ENCODE measurements at places on chromosomes 6 and 20. TPM values are rescaled to one million over a fixed set of nuclear protein-coding genes. Genes with fewer than 3 reads are reported as not detected.

DNA sequence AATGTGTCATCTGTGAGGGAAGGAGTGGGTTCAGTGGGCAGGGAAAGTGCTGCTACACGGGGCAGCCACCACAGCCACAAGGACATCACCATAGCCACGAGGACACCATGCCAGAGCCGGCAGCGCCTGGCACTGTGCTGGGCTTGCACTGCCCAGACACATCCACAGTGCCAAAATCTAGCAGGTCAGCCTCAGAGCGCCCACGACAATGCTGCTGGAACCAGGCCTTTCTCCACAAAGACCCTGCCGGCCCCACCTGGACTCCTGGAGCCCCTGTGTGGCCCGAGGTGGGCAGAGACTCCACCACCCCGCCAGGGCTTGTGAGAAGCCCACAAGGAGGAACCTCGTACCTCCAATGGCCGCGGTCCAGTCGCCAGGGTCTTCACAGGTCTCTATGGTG is 18.6 kb upstream of the HELZ2 start:
- peaks cover 100% of the 10 kb centered on the region for H3K36me3 ChIP-seq
- H3K27ac ChIP-seq = no peak overlapping the region
- no peak overlapping the region for H3K4me3 ChIP-seq
- no peaks in the 10 kb centered on the region for H3K27me3 ChIP-seq

- H3K4me3 ChIP-seq = no peak overlapping the region
- no peak for DNase-seq
- no peaks in the 10 kb centered on the region for H3K27me3 ChIP-seq
- no peak overlapping the region for H3K27ac ChIP-seq
These were observed 796.7 kb downstream of the DHX35 start for GRCh38 chr20:39758876-39759275.

Gene ADGB
- not detected for polyA plus RNA-seq

Gene ZSCAN12
- 2.4 TPM for polyA plus RNA-seq

DNA sequence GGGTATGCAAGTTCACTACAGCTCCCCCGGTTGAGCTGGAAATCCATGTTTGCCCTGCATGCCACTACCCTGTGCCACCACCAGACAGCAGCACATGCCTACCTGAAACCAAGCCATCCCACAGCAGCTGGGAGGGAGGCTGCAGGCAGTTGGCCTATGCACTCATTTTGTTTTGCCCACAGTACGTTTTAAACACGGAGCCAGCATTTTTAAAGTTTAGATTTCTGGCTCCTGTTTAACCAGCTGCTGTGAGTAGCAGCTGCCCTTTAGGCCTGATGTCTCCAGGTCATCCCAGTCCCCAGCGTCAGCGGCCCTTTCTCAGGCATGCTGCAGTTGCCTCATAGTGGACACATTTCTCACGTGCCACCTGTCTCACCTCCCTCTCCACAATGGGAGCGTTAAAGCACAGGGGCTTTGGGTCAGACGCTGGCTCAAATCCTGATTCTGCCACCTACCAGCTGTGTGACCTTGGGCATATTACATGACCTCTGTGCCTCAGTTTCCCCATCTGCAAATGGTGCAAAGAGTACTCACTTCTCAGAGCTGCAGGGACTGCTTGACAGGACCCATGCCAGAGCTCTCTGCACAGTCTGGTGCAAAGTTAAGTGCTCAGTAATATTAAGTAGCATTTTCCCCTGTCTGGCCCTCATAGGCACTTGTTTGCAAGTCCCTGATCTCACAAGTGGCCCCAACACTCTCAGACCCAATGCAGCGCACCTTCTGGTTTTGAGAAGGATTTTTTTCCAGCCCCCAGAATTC is 8.2 kb upstream of the UBE2V1 start:
- DNase-seq = peak; percentile 87
- H3K4me1 ChIP-seq = no peaks in the 10 kb centered on the region
- H3K27ac ChIP-seq = no peak overlapping the region
- no peak overlapping the region for H3K4me3 ChIP-seq
- no peaks in the 10 kb centered on the region for H3K27me3 ChIP-seq

Gene TMEM200A
- 0.90 TPM for polyA plus RNA-seq

GRCh38 chr20:54649511-54649962 is 174.1 kb downstream of the DOK5 start:
- H3K27ac ChIP-seq = no peak overlapping the region
- no peaks in the 10 kb centered on the region for H3K36me3 ChIP-seq
- no peaks in the 10 kb centered on the region for H3K4me1 ChIP-seq
- DNase-seq = no peak

DNA sequence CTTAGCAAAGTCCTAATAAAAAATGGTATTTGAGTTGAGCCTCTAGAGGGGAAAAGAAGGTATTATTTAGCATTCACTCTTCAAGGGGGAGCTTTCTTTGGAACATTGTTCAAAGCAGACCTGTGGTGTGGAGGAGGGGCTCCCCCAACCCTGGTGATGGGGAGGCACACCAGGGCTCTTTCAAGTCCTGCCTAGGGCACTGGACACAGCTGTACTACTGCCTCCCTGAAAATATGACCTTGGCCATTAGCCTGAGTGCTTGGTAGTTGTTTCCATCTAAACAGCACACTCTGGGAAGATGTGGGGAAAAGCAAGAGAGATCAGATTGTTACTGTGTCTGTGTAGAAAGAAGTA is 215.1 kb upstream of the CNR1 start:
- H3K4me1 ChIP-seq = no peaks in the 10 kb centered on the region
- H3K27ac ChIP-seq = no peak overlapping the region
- no peaks in the 10 kb centered on the region for H3K27me3 ChIP-seq
- no peaks in the 10 kb centered on the region for H3K36me3 ChIP-seq
- DNase-seq = no peak
- no peak overlapping the region for H3K4me3 ChIP-seq

Gene DACT2
- 0.09 TPM for polyA plus RNA-seq

GRCh38 chr6:170089963-170090362 is 200.9 kb downstream of the DLL1 start:
- peaks cover 16% of the 10 kb centered on the region for H3K4me1 ChIP-seq

DNA sequence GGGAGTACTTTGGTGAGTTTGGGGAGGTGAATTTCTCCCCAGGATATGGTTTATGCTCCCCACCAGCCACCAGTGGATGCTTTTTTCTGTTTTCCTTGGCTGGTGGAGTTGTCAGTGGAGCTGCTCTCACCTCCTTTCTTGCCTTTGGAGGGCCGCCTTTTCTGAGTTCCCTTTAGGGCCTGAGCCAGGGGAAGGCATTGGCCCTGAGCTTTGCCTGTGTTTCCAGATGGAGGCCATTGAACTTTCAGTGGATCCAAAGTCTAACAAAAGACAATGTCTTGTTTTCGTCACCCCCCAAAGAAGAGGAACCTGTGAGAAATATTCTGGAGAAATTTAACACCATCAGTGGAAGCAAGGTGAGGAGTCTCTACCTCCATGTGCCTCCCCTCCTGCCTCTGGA is 4.4 kb upstream of the TMEM14A start:
- H3K27me3 ChIP-seq = no peaks in the 10 kb centered on the region
- DNase-seq = no peak
- H3K4me3 ChIP-seq = peak overlapping the region; percentile 61

DNA sequence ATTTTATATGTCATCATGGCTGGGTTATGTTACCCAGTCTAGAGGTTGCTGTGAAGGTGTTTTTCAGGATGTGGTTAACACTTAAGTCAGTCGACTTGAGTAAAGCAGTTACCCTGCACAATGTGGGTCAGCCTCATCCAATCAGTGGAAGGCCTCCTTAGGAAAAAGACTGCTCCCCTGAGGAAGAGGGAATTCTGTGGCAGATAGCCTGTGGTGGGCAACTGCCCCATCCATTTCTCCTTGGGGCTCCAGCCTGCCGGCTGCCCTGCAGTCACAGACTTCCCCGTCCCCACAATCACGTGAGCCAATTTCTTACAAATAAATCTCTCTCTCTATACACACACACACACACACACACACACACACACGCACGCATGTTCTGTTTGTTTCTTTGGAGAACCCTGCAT is 34.5 kb upstream of the MPC1 start:
- H3K36me3 ChIP-seq = no peaks in the 10 kb centered on the region
- peaks cover 36% of the 10 kb centered on the region for H3K4me1 ChIP-seq
- no peak overlapping the region for H3K4me3 ChIP-seq
- DNase-seq = no peak
- H3K27ac ChIP-seq = no peak overlapping the region

DNA sequence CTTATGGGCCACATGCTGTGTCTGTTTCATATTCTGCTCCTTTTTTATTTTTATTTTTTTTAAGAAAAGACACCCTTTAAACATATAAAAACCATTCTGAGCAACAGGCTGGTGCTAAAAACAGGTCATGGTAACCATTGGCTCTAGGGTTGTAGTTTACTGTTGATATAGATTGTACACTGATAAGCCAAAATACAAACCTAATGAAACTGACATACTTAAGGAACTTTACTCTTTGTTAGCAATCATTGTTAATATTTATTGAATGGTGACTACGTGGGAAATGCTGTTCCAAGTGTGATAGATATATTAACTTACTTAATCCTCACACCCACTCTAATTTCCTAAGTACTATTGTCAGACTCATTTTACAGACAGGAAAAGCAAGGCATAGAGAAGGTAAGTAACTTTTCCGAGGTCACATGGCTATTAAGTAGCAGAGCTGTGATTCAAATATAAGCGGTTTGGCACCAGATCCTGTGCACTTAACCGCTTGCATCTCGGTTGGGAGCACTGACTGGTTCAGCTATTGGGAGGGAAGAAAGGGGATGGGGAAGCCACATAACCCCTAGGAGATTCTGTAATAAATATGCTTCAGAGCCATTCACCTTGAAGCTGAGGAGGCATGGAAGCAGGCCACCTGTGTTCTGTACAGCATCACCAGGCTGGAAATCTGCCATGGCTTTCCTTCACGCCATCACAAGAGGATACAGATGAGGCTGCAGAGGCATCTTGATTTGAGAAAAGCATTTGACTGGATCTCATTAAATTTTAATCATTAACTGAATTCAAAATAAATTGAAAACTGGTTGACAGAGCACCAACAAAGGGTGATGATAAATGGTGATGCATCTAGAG is 4.9 kb downstream of the TRAF3IP2 start:
- peaks cover 70% of the 10 kb centered on the region for H3K4me1 ChIP-seq
- no peak overlapping the region for H3K4me3 ChIP-seq
- no peak overlapping the region for H3K27ac ChIP-seq
- no peaks in the 10 kb centered on the region for H3K36me3 ChIP-seq
- no peaks in the 10 kb centered on the region for H3K27me3 ChIP-seq

DNA sequence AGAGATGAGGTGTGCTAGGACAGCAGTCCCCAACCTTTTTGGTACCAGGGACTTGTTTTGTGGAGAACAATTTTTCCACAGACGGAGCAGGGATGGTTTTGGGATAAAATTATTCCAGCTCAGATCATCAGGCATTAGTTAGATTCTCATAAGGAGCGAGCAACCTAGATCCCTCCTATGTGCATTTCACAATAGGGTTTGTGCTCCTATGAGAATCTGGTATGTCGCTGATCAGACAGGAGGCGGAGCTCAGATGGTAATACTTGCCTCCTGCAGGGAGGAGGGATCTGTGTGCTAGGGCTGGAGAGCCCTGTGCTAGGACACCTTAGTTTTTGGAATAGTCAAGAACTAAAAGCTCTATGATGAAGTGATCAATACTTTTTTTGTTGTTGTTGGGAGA is 2.5 kb downstream of the SMIM13 start:
- H3K4me1 ChIP-seq = peaks cover 29% of the 10 kb centered on the region
- no peak overlapping the region for H3K4me3 ChIP-seq
- no peak for DNase-seq
- no peaks in the 10 kb centered on the region for H3K36me3 ChIP-seq

- H3K4me3 ChIP-seq = no peak overlapping the region
- no peaks in the 10 kb centered on the region for H3K36me3 ChIP-seq
- H3K27me3 ChIP-seq = no peaks in the 10 kb centered on the region
- no peak for DNase-seq
- H3K4me1 ChIP-seq = peaks cover 43% of the 10 kb centered on the region
These were observed 24.2 kb upstream of the ZNF318 start for GRCh38 chr6:43393602-43394001.

Gene DDX39B
- polyA plus RNA-seq = 768 TPM

DNA sequence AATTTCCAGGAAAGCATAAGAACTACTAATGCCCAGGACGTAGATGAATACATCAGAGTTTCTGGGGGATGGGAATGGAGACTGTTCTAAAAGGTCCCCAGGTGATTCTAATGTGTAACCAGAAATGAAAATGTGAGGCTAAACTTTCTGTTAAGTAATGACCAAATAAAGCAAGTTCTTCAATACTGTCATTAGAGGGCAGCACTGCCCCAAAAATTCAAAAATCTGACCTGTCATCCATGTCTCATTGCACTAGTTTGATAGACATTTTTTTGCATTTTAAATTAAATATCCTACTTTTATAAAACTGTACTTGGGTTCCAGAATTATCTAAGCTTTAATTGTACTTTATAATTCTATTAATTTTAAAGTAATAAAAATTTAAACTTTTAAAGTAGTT is 94.9 kb downstream of the RFX6 start:
- no peak overlapping the region for H3K4me3 ChIP-seq
- no peaks in the 10 kb centered on the region for H3K36me3 ChIP-seq
- H3K4me1 ChIP-seq = no peaks in the 10 kb centered on the region
- H3K27ac ChIP-seq = no peak overlapping the region
- no peaks in the 10 kb centered on the region for H3K27me3 ChIP-seq
- DNase-seq = no peak

- H3K4me1 ChIP-seq = no peaks in the 10 kb centered on the region
- H3K27ac ChIP-seq = no peak overlapping the region
- DNase-seq = no peak
- H3K27me3 ChIP-seq = no peaks in the 10 kb centered on the region
These were observed 152.1 kb upstream of the SMLR1 start for GRCh38 chr6:130675072-130675471.

DNA sequence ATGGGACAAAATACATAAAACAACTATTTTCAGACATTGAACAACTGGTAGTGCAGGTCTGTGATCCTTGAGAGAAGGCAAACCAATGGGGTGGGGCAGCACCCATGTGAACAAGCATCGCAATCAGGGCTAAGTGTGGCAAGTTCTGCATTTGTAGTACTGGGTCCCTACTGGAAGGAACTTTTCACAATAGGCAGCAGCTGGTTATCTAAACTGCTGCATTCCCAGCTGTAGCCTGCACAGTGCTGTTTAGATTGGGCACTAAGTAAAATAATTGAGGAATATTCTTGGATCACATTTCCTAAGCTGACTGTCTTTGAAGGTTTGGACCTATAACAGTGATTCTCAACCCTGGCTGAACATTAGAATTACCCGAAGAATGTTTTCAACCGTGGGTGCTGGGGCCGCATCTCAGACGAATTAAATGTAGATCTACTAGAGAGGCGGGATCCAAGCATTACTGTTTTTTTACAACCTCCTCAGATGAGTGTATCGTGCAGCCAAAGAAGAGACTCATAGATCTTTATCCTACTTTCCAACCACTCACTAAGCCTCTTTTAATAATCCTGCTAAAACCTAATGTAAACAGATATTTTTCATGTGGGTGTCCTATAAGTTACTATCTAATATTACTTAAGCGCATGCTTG is 12.4 kb upstream of the MAP3K4 start:
- H3K27ac ChIP-seq = no peak overlapping the region
- H3K36me3 ChIP-seq = no peaks in the 10 kb centered on the region
- H3K27me3 ChIP-seq = no peaks in the 10 kb centered on the region
- H3K4me3 ChIP-seq = no peak overlapping the region
- H3K4me1 ChIP-seq = no peaks in the 10 kb centered on the region
- DNase-seq = no peak

- H3K27ac ChIP-seq = no peak overlapping the region
- peaks cover 68% of the 10 kb centered on the region for H3K36me3 ChIP-seq
- no peaks in the 10 kb centered on the region for H3K4me1 ChIP-seq
- no peak overlapping the region for H3K4me3 ChIP-seq
These were observed 317.1 kb downstream of the ESR1 start for GRCh38 chr6:152124429-152125074.

Gene SMIM28
- not detected for polyA plus RNA-seq

Data from spleen (tissue), 13 donors.